Caki2 (cell line): ENCODE measurements at places on chromosomes 13 and 19. TPM values are rescaled to one million over a fixed set of nuclear protein-coding genes. Genes with fewer than 3 reads are reported as not detected.

- DNase-seq, result peak; percentile 70
Measured at GRCh38 chr19:3275583-3276340, 51.3 kb downstream of the CELF5 start.

- no peak for DNase-seq
Measured at GRCh38 chr13:30023196-30023895, 172.9 kb upstream of the UBL3 start.

DNA sequence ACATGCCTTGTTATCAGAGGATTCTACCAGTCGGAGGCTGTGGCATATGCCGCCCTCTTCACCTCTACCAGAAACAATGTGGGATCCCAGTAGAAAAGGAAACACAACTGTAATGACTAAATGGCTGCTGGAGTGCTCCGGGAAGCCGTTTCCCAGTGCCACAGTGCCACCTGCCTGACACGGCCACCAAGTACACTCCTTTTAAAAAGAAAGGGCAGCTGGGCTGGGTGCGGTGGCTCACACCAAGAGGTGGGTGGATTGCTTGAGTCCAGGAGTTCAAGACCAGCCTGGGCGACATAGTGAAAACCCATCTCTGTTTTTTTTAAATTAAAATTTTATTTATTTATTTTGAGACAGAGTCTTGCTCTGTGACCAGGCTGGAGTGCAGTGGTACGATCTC, 67.3 kb downstream of the TRPM4 start:
- peak; percentile 80 for DNase-seq

DNA sequence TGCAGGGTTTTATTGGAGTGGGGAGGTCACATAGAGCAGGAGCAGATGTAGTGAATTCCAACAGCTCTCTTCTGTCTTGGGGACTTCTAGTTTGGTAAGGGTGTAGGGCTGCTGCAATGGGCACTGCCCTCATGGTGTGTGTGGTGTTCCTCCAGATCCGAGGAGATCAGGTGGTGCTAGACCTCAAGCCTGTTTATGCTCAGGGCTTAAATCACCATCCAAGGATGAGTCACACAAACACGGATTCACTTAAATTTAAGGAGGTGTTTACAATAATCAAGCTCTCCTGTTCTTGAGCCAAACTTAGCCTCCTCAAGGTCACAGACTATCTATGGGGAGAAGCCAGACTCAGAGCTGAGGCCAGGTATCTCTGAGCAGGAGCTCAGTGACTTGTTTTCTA, 23.0 kb downstream of the HS6ST3 start:
- DNase-seq, result no peak

GRCh38 chr19:5561559-5561958, 6.2 kb downstream of the TINCR start:
- DNase-seq, result no peak

- DNase-seq, result no peak
Measured at GRCh38 chr19:49564616-49565045, 15.7 kb downstream of the NOSIP start.

DNA sequence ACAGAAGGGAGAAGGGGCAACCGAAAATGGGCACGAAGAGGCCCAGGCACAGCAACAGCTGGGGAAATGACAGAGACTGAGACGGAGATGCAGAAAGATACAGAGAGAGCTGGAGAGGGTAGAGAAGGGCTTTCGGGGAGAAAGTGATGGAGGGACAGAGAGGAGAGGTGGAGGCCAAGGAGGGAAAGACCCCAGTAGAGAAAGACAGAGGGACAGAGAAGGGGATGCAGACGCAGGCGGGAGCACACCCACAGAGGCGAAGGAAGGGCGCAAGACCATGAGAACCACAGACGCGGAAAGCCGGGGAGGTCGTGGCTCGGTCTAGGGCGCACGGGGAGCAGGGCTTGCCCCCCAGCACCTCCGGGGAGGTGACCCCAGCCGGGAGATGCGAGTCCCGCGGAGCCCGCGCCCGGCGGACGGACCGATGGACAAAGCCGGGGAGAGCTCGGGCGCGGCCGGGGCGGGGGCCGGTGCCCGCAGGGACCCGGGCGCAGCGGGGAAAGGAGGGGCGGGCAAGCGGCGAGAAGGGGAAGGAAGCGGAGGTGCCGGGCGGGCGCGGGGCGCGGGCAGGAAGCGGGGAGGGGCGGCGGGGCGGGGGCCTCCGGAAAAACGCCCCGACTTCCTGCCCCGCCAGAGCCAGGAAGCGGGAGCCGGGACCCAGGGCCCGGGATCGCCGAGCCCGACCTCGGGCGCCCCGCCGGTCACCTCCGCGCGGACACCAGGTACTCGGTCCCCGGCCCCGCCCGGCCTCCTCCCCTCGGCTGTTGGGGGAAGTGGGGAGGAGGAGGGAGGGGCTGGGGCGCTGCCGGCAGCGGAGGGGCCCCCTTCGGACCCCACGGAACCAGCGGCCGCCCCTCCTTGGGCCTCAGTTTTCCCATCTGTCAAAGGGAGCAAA, at the start of gene ARHGEF1:
Gene ARHGEF1, plus strand, starts transcription at position 617 of the 895 bp plus-strand sequence. CDS start 4,899 bp downstream, outside the sequence.
- DNase-seq, result no peak

GRCh38 chr13:34243403-34243802, 425.5 kb downstream of the RFC3 start:
- DNase-seq, result no peak

GRCh38 chr13:109331898-109332297, 454.5 kb downstream of the IRS2 start:
- DNase-seq, result no peak

DNA sequence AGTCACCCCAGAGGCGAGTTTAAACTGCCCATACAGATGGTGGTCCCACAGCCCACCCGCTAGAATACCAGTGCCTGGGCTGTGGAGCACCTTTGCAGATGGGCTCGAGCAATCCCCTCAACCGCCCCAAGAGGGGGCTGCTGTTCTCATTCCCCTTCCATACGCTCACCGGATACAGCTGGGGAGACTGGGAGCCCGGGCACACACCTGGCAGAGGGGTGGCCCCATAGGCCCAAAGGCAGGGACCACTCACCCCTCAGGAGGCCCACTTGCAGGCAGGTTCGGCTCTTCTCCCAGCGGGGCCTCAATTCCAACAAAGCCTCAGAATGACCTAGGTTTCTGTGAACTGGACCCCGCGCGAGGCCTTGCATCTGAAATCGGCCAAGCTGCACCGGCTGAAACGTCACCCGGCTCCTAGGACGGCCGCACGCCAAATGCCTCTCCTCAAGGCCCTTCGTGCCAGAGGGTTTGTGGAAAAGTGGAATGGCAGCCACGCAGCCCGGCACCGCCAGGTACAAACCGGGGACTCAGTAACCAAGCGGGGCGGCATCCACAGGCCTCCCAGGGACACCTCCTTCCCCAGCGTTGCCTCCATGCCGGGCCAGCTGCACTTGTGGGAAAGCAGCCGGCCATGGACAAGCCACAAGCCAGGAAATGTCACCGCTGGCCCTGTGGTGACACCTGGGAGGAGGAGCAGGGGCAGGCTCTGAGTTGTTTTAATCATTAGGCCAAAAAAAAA, 18.7 kb downstream of the MLLT1 start:
- no peak for DNase-seq

DNA sequence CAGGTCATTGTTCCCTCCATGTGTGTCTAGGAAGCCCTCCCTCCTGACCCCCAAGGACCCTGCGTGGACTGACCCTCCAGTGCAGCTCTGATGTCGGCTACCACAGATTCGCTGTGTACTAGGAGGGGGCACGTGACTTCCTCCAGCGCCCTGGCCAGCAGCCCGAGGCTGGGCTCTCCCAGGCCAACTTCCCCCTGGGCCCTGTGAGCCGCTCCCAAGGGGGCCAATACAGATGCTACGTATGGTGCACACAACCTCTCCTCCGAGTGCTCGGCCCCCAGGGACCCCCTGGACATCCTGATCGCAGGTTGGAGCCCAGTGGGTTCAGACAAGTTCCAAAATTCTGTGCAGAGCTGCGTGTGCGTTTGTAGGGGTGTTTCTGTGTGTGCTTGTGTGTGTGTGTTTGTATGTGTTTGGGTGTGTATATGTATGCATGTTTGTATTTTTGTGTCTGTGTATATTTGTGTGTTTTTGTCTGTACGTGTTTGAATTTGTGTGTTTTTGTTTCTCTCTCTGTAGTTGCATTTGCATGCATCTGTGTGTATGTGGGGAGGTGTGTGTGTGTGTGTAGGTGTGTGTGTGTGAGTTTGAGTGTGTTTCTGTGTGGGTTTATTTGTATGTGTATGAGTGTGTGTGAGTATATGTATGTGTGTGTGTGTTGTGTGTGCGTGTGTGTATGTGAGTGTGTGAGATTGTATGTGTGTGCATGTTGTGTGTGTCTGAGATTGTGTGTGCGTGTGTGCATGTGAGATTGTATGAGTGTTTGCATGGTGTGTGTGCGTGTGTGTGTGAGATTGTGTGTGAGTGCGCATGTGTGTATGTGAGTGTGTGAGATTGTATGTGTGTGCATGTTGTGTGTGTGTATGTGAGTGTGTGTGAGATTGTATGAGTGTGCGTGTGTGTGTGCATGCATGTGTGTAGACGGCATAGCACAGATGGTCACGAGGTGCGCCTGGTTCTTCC, 21.4 kb upstream of the LILRA2 start:
- DNase-seq, result no peak

DNA sequence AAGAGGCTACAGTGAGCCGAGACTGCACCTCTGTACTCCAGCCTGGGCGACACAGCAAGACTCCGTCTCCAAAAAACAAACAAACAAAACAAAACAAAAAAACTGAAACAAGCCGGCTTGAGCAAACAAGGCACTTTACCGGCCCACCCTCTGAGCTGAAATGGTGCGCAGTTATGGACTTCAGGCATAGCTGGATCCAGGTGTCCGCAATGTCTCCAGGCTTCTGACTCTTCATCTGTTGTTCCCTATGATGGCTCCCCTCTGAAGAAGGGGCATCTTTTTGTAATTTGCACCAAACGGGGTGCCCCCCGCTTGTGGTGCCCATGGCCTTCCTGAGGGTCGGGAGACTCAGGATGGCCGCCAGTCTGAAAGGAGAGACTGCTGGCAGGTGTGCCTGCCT, 6.2 kb downstream of the C2CD4C start:
- DNase-seq, result no peak

DNA sequence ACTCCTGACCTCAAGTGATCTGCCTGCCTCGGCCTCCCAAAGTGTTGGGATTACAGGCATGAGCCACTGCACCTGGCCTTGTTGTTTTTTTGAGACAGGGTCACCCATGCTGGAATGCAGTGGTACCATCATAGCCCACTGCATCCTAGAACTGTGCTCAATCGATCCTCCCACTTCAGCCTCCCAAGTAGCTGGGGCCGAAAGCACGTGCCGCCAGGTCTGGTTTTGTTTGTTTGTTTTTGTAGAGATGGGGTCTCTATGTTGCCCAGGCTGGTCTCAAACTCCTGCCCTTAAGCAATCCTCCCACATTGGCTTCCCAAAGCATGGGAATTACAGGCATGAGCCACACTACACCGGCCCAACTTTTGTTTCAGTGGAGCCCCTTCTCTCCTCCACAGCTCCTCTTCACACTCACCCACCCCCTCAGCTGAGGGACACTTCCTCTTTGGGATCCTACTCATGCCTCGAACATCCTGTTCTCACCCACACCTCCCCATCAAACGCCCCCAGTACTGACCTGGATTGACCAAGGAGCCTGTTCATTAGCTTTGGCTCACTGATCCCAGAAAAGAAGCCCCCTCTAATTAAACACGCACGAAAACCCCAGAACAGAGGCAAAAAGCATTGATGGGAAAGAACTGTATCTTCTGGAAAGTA, 12.8 kb upstream of the CERS4 start:
- DNase-seq, result no peak

DNA sequence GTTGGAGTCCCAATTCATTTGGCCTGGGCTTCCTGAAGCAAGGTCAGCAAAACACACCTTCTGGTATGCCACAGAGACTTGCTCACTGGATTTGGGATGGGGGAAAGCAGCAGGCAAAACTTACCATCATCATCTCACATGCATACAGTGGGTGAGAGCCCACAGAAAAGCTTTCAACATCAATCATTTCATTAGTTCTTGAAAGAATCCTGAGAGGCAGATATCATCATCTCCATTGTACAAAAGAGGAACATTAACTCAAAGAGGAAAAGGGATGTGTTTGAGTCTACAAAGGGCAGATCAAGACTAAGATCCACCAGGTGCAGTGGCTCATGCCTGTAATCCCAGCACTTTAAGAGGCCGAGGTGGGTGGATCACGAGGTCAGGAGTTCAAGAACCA, 6.4 kb downstream of the WDR87 start:
- DNase-seq, result no peak

- peak; percentile 65 for DNase-seq
Measured at GRCh38 chr19:35644987-35645679, 3.0 kb upstream of the COX6B1 start.

DNA sequence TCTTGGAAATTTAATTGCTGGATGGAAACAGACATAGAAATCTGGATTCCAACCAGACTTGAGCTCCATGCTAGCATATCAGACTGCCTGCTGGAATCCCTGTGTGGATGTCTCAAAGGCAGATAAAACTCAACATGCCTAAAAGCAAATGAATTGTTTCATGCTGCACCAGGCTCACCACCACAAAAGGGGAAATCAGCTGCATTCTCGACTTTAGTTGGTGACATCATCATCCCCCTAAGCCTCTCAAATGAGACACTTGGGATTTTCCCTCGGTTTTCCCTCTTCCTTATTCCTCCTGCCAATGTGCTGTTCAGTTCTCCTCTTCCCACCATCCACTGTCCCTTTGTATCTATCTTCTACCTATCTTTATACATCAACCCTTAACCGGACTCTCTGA, 134.3 kb downstream of the ZDHHC20 start:
- DNase-seq, result no peak

GRCh38 chr13:113410472-113411201, 42.7 kb downstream of the ADPRHL1 start:
- DNase-seq, result peak; percentile 93

- no peak for DNase-seq
Measured at GRCh38 chr13:114025714-114026431, 52.0 kb upstream of the C13orf46 start.

GRCh38 chr19:55406826-55407549, 600 bp downstream of the UBE2S start:
- no peak for DNase-seq

DNA sequence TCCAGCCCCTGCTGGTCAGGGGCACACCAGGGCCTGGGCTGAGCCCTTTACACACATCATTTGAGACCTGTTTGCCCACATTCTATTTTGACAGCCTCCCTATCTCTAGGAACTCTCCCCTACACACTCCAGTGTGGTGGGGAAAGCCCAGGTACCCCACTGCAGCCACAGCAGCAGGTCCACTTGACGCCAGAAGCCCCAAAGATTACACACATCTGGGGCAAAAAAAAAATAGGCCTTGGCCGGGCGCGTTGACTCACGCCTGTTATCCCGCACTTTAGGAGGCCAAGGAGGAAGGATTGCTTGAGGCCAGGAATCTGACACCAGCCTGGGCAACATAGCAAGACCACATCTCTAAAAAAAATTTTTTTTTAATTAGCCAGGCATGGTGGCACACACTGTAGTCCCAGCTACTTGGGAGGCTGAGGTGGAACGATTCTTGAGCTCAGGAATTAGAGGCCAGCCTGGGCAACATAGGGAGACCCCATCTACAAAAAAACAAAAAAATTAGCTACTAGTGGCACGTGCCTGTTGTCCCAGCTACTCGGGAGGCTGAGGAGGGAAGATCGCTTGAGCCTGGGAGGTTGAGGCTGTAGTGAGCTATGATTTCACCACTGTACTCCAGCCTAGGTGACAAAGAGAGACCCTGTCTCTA, 18.0 kb upstream of the CD22 start:
- DNase-seq, result no peak

Gene CGB1
- not detected in 2 replicates for total RNA-seq

Gene PCDH17
- total RNA-seq, result not detected in 2 replicates

Gene EDNRB
- total RNA-seq, result 1.9 and 3.0 TPM in 2 replicates

Gene ACTMAP
- total RNA-seq, result 3.3 and 5.2 TPM in 2 replicates

Gene DAND5
- not detected in 2 replicates for total RNA-seq

Gene ZNF534
- not detected in 2 replicates for total RNA-seq

Gene CYP2S1
- total RNA-seq, result 10.6 and 40.2 TPM in 2 replicates

Gene ODAD3
- 1.1 and 2.6 TPM in 2 replicates for total RNA-seq

Gene DKKL1
- total RNA-seq, result 0.30 TPM in 1 of 2 replicates, not detected in the other
